Right atrium auricular region (tissue), 2 donors: ENCODE measurements at places on chromosomes 2 and 18.

DNA sequence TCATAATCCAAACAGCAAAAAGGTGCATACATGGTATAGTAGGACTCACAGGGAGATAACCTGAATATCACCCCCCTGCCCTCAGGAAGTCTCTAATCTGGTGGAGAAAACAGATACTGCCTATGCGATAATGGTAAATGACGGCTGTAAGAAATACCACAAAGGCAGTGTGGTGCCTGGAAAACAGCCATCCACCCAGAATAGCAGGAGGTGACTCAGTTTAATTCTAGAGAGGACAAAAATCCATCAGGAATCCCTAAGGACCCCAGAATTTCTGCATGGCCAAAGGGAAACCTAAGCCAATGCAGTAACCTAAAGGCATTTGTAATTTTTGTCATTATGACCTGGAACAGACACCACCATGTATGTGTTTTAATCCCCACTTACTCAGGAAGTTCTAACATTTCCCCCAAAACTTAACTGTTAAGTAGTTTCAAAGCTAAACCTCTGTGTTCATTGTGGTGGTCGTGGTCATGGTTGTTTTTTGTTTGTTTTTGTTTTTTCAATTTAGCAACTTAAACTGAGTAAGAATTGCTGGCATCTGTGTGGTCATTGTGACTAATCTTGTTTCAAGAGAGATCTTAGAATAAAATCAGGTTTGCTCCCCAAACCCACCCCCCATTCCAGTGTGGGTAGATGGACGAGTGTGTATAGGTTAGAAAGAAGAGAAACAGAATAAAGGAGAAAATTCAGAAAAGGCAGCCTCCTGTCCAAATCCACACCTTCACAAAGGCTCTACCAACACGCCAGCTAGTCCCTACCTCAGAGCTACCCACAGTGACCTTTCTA, 121.5 kb upstream of the CDCA7 start:
- no peak for DNase-seq
- H3K36me3 ChIP-seq, result peaks cover 10% of the 10 kb centered on the region
- H3K27ac ChIP-seq, result no peak overlapping the region
- H3K27me3 ChIP-seq, result no peaks in the 10 kb centered on the region
- H3K4me1 ChIP-seq, result peaks cover 16% of the 10 kb centered on the region
- H3K4me3 ChIP-seq, result no peak overlapping the region

DNA sequence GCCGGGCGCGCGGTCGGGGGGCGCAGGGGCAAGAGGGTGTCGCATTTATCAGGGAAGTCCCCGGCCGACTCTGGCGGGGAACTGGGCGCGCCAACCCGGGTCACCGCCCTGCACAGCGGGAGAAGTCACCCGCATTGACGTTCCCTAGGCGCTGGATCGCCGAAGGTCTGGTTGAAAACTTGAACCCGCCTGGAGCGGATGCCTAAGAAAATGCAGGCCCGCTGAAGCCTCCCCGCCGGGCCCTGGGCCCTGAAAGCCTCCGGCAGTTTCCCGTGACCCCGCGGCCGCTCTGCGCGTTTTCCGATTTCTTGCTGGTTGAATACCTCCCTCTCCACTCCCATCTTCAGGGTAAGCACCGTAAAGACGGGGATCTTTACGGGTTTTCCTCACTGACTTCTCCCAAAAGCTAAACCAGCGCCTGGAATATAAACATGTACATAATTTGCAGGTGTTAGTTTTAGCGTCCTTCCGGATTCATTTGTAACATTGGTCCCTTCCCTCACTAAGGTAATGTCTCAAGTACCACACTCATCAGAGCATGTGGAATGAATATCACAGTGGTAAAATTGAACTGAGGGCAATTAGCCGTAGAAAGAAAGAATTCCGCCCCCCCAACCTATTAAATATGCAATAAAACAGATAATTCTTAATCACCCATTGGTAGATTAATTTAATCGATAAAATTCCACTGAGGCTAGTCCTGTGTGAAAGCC, 675 bp upstream of the SPIRE1 start:
- no peak for DNase-seq
- H3K36me3 ChIP-seq, result no peaks in the 10 kb centered on the region
- H3K4me3 ChIP-seq, result peak overlapping the region; percentile 88
- peak overlapping the region; percentile 95 for H3K27ac ChIP-seq
- no peaks in the 10 kb centered on the region for H3K4me1 ChIP-seq
- no peaks in the 10 kb centered on the region for H3K27me3 ChIP-seq

GRCh38 chr2:31108561-31109286, 29.5 kb downstream of the GALNT14 start:
- H3K27ac ChIP-seq, result no peak overlapping the region
- no peaks in the 10 kb centered on the region for H3K4me1 ChIP-seq
- no peaks in the 10 kb centered on the region for H3K36me3 ChIP-seq
- DNase-seq, result no peak
- no peaks in the 10 kb centered on the region for H3K27me3 ChIP-seq

- H3K27ac ChIP-seq, result peak overlapping the region; percentile 77
- no peaks in the 10 kb centered on the region for H3K27me3 ChIP-seq
- DNase-seq, result no peak
Observed at GRCh38 chr2:42865884-42866881, 73.8 kb upstream of the HAAO start.

DNA sequence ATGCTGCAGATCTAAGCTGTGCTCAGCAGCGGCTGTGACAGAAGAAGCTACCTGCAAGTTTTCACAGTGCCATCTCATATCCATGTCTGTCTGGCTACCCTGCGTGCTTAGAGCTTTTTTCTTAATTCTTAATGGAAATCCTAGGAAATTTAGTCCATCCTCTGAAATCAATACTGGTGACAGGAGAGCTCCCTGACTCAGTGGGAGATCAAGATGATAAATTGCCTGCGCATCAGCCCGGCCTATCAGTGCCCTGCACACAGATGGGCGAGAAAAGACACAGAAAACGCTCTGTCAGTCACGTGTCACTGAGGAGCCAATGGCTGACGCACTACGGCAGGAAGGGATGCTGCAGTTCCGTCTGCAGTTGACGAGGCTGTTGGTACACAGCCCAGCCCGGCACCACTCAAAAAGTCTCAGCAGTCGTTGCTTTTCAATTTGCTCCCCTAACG, 819.6 kb upstream of the FSHR start:
- peak overlapping the region; percentile 29 for H3K4me3 ChIP-seq
- peaks cover 8% of the 10 kb centered on the region for H3K4me1 ChIP-seq
- H3K27ac ChIP-seq, result peak overlapping the region; percentile 29
- DNase-seq, result peak; percentile 78

DNA sequence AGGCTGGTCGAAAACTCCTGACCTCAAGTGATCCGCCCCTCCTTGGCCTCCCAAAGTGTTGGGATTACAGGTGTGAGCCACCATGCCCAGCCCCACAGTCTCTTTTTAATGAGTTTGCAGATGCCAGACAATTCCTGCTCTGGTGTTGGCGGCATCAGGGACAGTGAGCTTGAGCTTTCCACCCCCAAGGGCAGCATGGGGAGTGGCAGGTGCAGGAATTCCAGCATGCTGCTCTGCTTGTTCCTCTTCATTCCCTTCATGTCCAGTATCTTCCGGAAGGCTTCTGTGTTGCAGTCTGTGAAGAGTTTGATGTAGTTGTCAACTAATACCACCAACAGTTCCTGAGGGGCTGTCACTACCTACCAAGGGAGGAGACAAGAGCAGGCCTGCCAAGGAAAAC, 137.3 kb downstream of the SS18 start:
- H3K4me3 ChIP-seq, result no peak overlapping the region
- H3K4me1 ChIP-seq, result no peaks in the 10 kb centered on the region
- no peaks in the 10 kb centered on the region for H3K27me3 ChIP-seq
- no peak for DNase-seq

GRCh38 chr2:190579915-190580846, 45.7 kb upstream of the NEMP2 start:
- H3K27me3 ChIP-seq, result no peaks in the 10 kb centered on the region
- H3K27ac ChIP-seq, result no peak overlapping the region
- H3K36me3 ChIP-seq, result no peaks in the 10 kb centered on the region
- no peaks in the 10 kb centered on the region for H3K4me1 ChIP-seq
- no peak for DNase-seq

DNA sequence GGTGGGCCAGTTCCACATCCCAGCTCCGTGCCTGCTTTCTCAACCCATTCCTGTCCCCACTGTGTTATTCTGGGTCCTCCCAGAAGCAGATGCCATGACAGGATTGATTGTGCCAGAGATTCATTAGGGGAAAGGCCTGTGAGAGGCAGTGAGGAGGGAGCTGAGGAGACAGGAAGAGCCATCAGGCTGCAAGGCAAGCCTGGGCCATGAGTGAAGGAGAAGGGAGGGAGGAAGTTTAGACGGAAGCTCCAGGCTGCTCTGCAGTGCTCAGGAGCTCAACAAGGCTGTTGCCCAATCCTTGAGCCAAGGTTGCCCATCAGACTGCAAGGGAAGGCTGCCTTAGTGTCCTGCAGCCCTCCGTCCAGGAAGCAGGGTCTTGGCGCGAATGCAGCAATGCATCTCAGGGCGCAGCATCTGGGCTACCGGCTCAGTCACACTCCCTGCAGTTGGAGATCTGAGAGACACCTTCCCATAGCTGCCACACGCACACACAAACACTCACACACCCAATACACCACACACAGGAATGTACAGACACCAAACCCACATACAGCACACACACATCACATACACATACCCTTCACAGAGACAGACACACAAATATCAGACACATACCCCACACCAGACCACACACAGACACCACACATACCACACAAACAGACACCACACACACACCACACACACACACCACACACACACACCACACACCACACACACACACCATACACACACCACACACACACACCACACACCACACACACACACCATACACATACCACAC, 139.5 kb upstream of the NDUFV2 start:
- DNase-seq, result no peak
- no peaks in the 10 kb centered on the region for H3K4me1 ChIP-seq
- H3K27ac ChIP-seq, result no peak overlapping the region
- no peaks in the 10 kb centered on the region for H3K36me3 ChIP-seq

DNA sequence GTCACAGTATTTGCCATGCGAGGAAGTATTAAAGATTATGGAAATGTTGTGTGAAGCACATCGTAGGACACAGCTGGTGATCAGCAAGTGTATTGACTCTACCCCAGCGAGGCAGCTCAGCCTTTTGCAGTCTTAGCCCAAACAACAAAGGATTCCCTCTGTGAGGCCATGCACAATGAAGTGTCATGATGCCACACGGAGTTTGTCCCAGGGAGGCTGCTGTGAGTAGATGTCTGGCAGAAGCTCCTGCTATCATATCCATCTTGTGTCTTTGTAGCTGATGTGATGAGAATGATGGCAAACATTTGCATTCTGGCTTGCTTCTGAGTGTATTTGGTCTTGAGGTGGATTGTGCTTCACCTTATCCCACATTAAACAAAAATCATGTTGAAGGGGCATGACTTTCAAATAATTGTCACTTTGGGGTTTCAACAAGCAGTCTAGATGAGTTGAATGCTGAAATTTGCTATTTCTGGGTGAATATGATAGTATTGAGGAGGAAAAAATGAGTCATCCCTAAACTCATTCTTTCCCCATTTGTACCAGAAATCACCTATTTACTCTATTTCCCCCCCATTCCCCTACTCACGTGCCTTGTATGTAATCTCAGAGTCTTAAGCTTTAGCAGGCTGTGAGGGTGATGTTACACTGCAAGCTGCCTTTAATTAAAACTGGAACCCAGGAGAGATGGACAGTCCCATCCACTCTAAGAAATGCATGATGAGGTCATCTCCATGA, 273.5 kb downstream of the RNF144A start:
- H3K27me3 ChIP-seq, result no peaks in the 10 kb centered on the region
- H3K36me3 ChIP-seq, result no peaks in the 10 kb centered on the region
- no peak for DNase-seq
- no peaks in the 10 kb centered on the region for H3K4me1 ChIP-seq

- H3K4me1 ChIP-seq, result no peaks in the 10 kb centered on the region
- peak; percentile 58 for DNase-seq
- H3K36me3 ChIP-seq, result no peaks in the 10 kb centered on the region
Observed at GRCh38 chr18:48375150-48375800, 33.9 kb downstream of the ZBTB7C start.

DNA sequence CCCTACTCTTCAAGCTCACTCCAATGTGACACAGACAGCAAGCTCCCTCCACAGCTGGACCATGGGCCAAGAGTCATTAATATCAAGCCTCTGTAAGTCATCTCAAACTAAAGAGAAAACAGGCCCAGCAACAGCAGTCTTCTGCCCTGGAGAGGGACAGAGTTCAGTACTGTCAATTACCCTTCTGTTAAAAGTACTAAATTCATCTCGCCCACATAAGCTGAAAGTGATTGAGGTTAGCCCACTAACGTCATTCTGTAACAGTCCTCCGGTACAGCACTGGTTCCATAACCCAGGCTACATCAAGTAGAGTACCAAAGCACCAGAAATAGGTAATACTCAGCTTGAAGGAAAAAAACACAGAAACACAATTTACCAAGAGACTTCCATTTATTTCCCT, 25.9 kb downstream of the THADA start:
- no peaks in the 10 kb centered on the region for H3K4me1 ChIP-seq
- H3K36me3 ChIP-seq, result peaks cover 42% of the 10 kb centered on the region
- H3K27me3 ChIP-seq, result no peaks in the 10 kb centered on the region
- no peak overlapping the region for H3K27ac ChIP-seq

GRCh38 chr2:71938108-71938507, 209.6 kb downstream of the CYP26B1 start:
- no peak overlapping the region for H3K27ac ChIP-seq
- no peaks in the 10 kb centered on the region for H3K27me3 ChIP-seq
- H3K4me3 ChIP-seq, result no peak overlapping the region

DNA sequence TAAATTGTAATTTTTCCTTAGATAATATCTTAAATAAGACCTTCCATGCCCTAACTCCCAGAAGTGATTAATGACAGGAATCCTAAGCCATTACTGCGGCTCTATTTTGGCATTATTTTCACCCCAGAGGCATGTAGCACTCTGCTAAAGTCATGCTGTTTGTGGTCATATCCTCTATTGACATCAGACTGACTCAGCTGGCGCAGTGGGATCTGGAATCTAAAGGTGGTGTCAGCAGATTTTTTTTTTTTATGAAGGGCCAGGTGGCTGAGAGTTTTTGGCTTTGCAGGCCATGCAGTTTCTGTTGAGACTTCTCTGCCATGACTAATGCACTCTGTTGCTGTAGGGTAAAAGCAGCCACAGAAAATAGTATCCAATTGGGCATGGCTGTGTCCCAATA, 64.1 kb upstream of the ACVR1C start:
- no peak for DNase-seq
- H3K4me3 ChIP-seq, result no peak overlapping the region
- no peaks in the 10 kb centered on the region for H3K36me3 ChIP-seq

DNA sequence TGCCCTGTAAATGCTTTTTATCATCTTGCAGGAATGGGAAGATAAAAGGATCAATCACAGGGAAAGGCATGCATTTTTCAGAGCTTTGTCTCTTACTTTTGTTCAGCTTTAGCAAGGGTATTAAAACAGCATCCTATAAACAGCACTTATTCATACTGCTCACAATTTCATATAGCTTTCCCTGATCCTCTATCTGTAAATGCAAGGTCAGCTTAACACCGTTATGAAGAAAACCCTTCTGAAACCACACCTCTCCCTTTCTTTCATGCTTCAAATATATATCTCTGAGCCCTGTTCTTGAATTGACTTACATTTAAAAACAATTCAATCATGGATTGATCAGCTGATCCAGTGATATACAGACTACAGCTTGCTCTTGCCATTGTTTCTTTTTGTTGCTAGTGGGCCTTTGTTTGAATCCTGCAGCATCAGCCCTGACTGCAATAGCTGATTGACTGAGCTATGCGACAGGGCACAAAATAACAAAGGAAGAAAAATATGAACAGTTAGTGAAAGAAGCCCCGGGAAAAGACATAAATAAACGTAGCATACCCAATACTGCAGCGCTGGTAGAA, 795.5 kb upstream of the CDH2 start:
- no peaks in the 10 kb centered on the region for H3K36me3 ChIP-seq
- no peaks in the 10 kb centered on the region for H3K4me1 ChIP-seq
- H3K4me3 ChIP-seq, result no peak overlapping the region
- no peaks in the 10 kb centered on the region for H3K27me3 ChIP-seq
